ENCODE measurements at places on chromosomes 11 and 22. TPM values are rescaled to one million over a fixed set of nuclear protein-coding genes. Genes with fewer than 3 reads are reported as not detected.

DNA sequence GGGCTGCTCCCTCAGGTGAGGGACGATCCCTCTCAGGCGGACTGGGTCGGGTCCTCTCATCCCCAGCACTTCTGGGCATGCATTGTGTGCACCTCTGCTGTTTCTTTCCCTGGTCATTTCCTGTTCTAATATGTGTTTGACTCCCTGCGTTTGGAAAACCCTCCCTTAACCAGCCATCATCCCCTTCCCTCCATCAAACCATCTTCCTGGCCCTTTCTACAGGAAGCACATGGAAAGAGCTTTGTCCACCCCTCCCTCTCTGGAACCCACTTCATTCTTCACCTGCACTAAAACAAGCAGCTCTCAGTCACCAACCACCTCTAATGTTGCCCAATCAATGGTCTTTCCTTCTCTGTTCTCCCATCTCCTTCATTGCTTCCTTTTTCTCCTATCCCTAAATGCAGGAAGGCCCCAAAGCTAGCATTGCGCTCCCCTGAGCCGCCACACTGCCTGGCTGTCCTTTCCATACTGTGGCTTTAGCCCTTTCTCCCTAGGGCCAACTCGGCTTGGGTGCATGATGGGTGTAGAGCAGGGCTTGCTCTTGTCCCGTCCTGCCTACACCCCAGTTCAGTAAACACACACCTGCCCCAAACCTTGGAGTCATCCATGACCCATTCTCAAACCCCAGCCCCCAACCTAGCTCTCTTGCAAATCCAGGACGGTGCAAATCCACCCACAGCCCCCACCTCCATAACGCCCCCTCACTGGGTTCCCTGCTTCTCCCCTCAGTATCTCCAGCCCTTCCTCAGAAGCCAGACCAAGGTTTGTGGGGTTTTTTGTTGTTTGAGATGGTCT lies 5.4 kb upstream of the GAS2L1 start:
- DNase-seq: no peak

- no peak for DNase-seq
These were observed 28.2 kb downstream of the ST3GAL4 start for GRCh38 chr11:126383339-126384335.

- peak; percentile 14 for DNase-seq
These were observed 30.8 kb upstream of the GLYAT start for GRCh38 chr11:58762284-58763119.

GRCh38 chr11:33761471-33761870 lies 12.8 kb downstream of the FBXO3 start:
- no peak for DNase-seq

DNA sequence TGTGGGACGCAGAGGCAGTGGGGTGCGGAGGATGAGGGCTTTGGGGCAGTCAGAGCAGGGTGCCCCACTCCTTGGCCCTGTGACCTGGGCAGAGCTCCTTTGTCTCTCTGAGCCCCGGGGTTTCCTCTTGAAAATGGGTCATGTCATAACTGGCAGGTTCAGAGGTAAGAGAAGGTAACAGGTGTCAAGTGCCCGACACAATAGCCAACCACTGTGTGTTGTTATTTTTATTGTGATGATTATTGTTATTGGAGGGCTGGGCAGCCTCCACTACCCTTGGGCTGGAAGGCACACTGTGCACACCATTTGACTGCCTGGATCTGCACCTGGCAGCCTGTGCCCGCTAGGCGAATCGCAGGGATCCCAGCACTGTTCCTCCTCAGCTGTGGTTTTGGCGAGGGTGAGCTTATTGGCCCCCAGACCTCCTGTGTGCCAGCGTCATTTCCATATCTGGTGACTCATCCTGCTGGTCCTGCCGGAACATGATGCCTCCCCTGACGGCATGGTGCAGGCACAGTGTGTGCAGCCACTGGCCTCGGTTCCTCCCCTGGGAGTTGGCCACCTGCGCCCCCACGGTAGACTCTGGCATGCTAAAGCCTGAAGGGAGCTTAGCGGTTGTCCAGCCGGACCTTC lies 15.4 kb upstream of the SOX10 start:
- no peak for DNase-seq

DNA sequence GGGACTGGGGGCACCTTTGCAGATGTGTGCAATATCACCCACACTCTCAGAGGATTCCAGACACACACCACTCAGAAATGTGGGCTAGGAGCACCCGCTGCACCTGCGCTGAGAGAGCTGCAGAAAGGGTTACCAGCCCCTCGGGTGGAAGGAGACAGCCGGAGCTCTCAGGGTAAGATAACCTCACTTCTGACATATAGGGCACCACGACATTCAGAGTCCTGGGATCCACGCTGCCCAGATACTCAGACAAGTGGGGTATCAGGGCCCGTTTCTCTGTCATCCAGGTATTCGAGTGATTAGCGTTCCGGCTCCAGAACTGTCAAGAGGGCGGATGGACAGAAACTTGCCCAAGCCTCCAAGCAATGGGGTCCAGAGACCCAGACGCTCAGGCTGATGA lies 6.2 kb upstream of the SYT8 start:
- DNase-seq: no peak

- DNase-seq: no peak
These were observed 220.9 kb upstream of the PITPNB start for GRCh38 chr22:28139961-28140360.

Gene NFAM1
- 0.72 TPM for polyA plus RNA-seq

Gene DMC1
- 4.2 TPM for polyA plus RNA-seq

GRCh38 chr11:125289419-125290098 lies 125.0 kb downstream of the PKNOX2 start:
- no peak for DNase-seq

All from left renal pelvis (tissue), 4 donors.